Heart left ventricle (tissue), 16 donors: ENCODE measurements at places on chromosomes 4 and X.

DNA sequence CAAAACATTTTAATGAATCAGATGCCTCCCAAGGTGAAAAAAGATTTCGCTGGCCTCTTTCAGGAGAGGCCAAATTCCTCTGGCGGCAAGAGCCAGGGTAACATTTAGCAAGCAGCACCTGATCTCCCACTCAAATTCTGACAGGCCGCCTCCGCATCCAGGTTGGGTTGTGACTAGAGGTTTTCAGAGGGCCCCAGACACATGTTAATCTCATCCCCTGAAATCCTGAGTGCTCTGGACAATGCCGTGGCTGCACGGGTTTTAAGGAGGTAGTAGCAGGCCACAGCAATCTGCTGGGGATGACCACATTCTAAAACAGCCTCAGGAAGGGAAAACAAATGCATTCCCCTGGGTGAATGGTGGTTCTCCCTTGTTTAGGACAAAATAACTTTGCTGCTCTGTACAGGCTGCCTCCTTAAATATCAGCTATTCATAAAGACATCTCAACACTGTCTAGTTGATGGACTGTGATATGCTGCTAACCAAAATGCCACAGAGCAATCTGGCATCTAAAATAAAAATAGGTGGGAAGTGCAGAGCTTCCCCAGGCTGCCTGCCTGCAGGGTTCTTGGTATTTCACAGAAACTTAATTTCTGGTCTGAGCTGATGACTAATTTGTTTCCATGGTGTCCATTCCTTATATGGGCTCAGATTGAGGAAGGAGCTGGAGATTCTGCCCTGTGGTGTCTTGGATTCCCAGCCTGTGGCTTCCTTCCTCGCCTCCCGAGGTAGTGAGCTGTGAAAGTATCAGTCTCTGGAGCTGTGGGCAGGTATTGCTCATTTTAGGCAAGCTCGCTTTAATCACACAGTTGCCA lies 202.0 kb downstream of the DCLK2 start:
- no peak for DNase-seq

- no peak for DNase-seq
Measured at GRCh38 chrX:122119361-122119760, 1064.7 kb upstream of the GRIA3 start.

DNA sequence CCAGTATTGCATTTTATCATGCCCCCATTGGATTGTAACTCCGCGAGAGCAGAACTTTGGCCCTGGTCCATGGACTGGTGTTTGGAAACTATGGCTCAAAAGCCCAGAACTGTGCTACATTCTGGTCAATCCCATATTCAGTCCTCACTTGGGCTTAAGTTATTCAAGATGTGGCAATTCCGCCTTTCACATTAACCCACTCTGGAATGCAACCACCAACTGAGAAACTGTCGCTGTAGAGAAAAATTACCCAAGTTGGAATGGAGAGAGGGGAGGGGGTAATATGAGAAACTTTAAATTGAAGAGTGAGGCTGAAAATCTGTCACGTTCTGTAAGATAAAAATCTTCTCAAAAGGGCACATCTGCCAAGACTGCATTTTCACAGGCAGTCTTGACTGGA lies 189.6 kb upstream of the NHS start:
- DNase-seq = no peak

DNA sequence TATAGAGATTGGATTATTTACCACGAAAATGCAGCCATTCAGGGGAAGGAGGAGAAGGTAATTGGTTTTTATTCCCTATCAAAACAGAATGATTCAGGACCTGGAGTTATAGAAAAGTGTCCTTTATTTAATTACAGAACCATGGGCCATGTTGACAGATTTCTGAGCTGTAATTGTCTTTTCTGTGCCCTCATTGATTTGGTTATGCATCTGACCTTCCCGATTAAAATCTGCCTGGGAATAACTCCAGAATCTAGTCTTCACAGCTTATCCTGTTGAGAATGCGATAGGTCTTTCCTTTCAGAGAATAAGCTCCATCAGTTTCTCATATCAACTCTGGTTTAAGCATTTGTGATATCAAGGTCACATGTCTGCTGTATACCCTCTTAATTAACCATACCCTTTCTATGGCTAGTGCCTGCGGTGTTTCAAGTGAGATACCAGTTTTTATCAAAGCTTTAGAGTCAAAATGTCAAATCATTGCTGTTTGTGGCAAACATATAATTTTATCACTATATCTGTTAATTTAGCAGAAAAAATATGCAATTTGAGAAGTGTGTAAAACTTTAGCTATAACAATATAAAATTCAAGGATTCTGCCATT lies 37.2 kb upstream of the ANK2 start:
- no peak for DNase-seq

DNA sequence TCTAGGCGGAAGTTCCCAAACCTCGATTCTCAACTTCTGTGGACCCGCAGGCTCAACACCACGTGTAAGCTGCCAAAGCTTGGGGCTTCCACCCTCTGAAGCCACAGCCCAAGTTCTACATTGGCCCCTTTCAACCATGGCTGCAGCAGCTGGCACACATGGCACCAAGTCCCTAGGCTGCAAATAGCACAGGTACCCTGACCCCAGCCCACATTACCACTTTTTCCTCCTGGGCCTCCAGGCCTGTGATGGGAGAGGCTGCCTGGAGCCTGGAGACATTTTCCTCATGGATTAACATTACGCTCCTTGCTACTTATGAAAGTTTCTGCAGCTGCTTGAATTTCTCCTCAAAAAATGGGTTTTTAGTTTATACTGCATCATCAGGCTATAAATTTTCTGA lies 479.5 kb downstream of the PCDH7 start:
- no peak for DNase-seq

- DNase-seq = no peak
Measured at GRCh38 chr4:102551958-102552565, 50.9 kb downstream of the NFKB1 start.

GRCh38 chr4:88630756-88631155 lies 38.5 kb downstream of the HERC3 start:
- no peak for DNase-seq

- no peak for DNase-seq
Measured at GRCh38 chrX:2933125-2933900, 4.2 kb upstream of the ARSD start.

GRCh38 chrX:108070891-108071290 lies 20.5 kb downstream of the PSMD10 start:
- no peak for DNase-seq

DNA sequence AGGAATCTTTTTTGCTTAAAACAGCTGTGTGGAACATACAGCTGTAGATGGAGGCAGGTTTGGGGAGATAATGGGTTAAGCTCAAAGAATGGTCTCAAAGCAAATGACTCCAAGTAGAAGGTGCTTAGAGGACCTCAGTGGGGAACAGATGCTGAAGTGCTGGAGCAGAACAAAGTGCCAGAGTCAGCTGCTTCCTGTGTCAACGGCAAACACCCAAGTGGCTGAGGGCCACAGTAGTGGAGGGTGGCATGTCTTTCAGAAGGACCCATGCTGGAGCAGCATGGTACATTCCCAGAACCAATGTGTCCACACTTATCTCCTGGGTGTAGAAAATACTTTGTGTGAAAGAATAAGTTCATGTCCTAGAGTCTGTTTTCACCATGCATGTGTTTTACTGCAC lies 197.5 kb downstream of the CCNG2 start:
- no peak for DNase-seq

DNA sequence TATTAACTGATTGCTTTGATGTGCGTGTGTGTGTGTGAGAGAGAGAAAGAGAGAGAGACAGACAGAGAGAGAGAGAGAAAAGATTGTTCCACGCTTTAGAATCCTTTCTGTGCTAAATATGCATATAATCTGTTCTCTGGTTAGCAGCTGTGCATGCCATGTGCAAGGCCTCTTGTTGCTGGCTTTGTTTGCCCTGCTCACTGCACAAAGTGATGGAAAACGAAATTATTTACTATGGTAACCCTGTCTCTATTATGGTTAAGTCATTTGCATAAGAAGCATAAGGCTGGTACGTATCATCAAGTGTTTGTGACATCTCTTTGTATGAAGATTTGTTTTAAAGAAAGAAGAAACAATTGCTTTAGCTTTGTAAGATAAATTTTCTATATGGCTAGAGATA lies 190.2 kb upstream of the POF1B start:
- DNase-seq = no peak

- DNase-seq = no peak
Measured at GRCh38 chrX:17732138-17732783, 5.0 kb upstream of the SCML1 start.

DNA sequence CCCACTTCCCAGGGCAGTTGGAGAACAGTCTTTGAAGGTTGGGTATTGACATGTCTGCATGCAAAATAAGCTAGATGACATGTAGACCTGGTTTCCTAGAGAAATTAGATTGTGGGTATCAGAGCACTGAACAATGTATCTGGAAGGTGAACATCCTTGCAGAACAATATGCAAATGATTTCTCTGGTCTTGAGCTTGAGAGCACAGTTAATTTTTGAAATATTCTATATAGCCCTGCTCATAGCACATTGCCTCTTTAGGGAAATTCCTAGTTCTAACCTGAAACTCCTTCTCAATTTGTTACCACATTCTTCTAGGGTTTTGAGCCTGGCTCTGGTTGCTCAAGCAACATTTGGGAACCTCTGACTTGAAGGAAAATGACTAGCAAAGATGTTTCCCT lies 41.6 kb upstream of the LAS1L start:
- no peak for DNase-seq

DNA sequence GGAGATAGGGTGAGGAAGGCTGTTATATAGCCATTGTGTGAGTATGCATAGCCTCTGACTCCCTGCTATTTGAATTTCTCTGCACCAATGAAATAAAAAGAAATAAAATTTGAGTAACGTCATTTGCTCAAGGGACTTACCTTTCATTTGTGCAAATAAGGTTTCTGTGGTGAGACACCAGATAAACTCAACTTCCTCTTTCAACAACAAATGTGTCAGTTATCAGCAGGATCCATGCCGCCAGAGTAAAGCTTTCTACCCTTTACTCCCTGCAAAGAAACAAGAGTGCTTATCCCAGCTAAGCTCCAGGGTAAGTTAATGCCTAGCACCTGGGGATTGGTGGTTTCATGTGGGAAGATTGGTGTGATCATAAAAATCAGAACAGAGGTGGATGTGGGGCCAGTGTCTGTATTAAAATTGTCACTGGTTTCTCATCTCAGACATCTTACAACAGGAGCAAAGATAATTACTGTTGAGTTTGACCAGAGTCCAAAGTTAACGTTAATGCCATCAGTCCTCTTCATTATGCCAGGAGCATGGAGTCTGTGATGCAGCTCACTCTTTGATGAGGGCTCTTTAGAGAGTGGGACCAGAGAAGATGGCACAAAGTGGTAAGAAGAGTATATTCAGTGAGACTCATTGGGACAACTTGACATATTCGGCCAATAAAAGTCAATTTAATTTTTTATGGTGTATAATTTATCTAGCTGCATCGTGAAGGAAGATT lies at the start of gene P2RY10:
Gene P2RY10, plus strand, starts transcription at position 206 of the 727 bp plus-strand sequence. CDS start 15,130 bp downstream, outside the sequence.
- DNase-seq = no peak

GRCh38 chrX:26409636-26410035 lies 193.7 kb downstream of the MAGEB5 start:
- DNase-seq = no peak

GRCh38 chr4:69754926-69755580 lies 5.4 kb downstream of the SULT1B1 start:
- DNase-seq = no peak

DNA sequence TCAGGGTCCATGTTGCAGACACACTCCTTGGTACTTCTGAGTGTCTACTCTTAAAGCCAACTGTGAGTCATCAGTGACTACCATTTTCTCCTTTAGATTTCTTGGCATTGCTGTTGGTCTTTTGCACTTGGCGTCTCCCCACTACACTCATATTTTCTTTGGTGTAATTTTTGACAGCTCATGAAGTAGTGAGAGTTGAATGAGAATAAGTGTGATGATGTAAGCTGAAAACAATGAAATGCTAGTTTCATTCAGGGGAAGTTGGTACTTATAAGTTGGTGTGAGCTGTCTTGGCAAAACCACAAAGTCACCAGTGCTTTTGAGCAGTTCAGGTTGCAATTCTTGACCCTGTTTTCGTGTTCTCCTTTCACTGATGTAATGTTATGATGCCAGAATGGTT lies 142.9 kb upstream of the ARX start:
- no peak for DNase-seq

GRCh38 chr4:120105472-120105871 lies 38.8 kb upstream of the MAD2L1 start:
- no peak for DNase-seq

GRCh38 chr4:82043809-82044137 lies 330.0 kb downstream of the HNRNPD start:
- DNase-seq = no peak

- no peak for DNase-seq
Measured at GRCh38 chr4:38565271-38566199, 98.5 kb upstream of the KLF3 start.

DNA sequence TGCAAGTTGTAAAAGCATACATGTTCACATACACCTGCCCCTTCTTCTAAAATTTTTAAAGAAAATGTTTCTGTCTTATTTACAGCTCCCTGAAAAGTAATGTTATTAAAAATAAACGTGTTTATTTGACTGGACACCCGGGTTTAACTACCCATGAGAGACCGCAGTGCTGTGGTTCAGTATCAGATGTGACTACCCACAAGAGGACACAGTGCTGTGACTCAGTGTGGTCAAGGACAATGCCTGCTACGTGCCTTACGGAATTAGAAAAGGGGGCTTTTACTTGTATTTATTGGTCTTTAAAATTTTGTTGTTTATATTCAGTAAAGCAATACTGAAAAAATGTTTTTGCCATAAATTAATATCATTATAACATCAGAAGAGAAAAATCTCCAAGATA lies 641.4 kb downstream of the TRIML1 start:
- no peak for DNase-seq

DNA sequence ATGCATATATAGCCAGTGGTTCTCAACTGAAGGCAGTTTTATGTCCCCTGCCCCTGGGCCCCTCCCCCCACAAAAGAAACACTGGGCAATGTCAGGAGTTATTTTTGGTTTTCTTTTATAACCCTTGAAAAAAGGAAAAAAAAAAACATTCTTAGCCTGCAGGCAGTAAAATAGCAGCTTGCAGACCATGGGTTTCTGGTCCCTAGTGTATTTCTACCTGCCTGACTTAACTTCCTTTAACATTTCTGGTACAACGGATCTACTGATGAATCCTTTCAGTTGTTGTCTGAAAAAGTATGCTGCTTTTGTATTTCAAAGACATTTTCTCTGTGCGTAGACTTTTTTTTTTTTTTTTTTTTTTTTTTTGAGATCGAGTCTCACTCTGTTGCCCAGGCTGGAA lies 11.1 kb upstream of the FAM200B start:
- DNase-seq = no peak

DNA sequence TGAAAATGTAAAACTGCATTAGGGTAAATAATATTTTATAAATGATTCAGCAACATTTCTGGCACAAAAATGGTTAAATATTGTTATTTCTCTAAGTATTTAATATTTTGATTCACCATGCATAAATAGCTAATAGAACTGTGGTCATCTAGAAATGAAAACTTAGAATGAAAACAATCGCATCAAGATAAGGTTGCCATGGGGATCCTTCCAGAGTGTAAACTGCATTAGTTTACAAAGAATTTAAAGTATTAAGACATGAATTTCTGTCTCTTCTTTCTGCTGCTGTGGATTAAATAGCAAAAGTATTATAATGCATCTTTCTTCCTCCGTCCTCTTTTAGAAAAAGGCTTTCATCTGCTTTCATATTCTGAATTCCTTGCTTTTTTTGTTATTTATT lies 1064.6 kb upstream of the SLIT2 start:
- DNase-seq = no peak

GRCh38 chr4:63049278-63049677 lies 1360.0 kb downstream of the TECRL start:
- no peak for DNase-seq

GRCh38 chr4:1469607-1470392 lies 63.6 kb upstream of the NKX1-1 start:
- DNase-seq = no peak

- DNase-seq = no peak
Measured at GRCh38 chr4:94530073-94530472, 78.3 kb downstream of the PDLIM5 start.
